ENCODE measurements at places on chromosomes 16 and 17.

- DNase-seq: peak; percentile 44
Observed at GRCh38 chr17:80195671-80196529, 24.2 kb downstream of the SGSH start.

DNA sequence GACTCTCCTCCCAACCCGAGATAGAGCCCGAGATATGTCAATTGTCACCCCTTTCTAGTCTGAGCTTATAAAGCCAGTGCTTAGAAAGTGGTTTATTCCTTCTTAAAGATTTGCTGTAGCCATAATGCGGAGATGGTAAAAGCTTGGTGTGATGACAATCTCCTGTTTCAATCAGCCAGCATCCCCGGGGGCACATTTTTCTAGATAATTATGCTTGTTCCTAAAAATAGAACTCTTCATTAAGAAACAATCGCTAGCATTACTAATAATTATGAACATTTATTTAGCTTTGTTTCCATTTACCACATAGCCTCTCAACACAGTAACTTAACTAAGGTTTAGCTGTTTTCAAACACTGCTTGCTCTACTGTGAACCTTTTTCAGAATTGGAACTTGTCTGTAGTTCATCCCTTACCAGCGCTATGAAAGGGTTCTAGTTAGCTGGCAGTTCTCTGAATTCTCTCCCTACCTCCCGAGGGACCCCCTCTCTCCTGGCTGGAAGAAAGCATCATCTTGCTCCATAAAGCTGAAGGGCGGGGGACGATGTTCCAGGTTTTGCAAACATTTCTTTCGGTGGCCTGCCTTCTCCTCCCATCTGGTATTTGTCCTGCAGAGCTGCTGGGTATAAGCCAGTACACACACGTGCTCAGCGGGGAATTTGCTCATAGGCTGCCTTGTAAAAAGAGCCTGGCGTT is 922 bp upstream of the MRPL58 start:
- no peak for DNase-seq

DNA sequence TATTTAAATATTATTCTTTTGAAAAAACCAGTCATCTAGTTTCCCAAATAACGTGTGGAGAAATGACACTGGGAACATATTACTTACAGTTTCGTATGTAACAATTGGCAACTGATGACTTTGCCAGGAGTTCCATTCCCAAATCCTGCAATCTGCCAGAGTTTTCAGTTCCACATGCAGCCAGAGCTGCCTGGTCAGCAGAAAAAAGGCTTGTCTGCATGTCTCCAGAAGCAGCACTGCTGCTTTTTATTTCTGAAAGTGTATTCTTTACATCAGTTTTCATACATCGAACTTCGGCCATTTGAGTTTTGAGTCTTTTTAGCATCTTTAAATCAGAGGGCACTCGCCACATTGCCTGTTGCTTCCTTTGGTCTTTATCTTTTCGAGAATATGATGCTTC is 78.4 kb downstream of the TRIM37 start:
- no peak for DNase-seq

DNA sequence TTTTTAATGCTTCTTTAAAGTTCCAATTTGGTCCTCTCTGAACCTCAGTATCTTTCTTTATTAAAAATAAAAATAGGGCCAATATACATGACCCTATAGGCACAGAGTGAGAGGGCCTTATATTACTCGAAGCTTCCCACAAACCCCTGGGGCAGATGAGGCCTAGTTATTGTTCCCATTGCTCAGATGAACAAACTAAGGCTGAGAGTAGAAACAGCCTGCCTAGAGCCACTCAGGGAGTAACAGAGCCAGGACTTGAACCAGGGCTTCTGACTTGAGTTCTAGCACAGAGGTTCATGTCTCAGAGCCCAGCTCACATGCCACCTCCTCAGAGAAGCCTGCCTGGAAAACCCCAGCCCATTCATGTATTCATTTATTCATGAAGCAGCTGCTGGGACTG is 7.7 kb downstream of the BCL7C start:
- no peak for DNase-seq

- no peak for DNase-seq
Observed at GRCh38 chr17:10337976-10338375, 34.8 kb downstream of the MYH13 start.

DNA sequence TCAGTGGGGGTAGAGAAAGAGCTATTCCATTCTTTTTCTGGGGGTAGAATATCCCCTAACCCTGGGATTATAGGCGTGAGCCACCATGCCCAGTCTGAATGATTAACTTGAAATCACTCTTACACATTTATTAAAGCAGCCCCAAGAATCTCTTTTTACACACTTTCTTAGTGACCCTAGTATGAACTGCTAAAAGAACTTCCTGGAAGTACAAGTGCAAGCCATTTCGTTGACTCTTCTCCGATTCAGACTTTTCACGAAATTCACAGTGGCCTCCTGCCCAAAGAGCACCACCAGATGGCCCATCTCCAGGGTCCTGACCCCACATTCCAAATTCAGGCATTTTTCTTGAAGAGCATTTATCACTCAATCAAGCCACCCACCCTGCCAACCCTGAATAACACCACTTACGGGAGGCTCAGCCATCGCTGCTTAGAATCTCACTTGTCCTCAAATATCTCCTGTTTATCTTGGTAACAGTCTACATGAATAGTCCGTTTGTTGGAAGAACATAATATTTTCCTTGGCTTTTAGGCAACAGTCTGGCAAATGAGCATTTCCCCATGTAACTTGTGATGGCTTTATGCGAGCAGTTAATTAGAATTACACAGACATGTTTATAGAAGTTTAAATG is 28.0 kb downstream of the ZNF423 start:
- DNase-seq: no peak

- no peak for DNase-seq
Observed at GRCh38 chr16:68041783-68042182, 18.7 kb downstream of the DUS2 start.

- DNase-seq: no peak
Observed at GRCh38 chr16:58451265-58451689, 48.7 kb upstream of the NDRG4 start.

DNA sequence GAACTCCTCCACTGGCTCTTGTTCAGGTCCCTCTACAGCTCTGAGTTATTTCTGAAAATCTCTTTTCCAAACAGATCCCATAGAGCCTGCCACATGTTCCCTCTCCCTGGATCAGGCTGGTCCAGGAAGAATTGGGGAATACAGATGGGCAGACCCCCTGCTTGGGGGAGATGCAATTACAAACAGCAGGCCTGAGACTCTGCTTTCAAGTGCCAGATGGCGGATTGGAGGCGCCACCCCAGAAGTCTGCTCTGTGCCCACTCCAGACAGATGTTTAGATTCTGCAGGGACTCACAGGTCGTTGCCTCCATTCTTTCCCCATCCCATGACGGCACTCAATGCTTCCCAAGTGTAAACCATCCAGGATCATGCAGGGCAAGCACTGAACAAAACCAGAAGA is 316.6 kb downstream of the SLC39A11 start:
- no peak for DNase-seq

DNA sequence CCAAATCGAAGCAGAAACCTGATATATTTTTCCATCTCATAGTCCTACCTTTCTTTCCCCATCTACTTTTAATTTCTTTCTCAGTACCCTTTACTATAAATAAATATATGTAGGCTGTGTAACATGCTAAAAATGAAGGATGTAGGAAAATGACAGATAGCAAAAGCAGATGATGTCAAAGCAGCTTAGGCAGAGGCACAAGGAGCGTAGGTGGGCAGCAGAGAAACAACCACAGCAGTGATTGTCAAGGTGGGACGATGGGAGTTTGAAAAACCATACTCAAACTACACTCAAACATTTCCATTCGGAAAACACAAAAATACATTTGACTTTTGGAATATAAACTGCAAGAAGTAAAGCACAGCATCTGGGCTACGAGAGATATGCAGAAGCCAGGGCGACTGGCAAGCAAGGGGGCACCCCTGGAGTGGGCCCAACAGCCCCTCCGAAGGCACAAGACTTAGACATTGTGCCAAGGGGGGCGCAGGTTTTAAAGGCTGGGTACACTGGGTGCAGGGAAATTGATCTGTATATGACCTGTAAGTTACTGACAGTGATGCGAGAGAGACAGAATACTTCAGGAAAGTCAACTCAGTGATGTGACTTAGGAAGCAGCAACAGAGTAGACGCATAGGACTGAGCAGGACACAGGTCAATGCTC is 31.1 kb downstream of the SNN start:
- DNase-seq: no peak

Data from GM19239 (cell line).